ENCODE measurements at places on chromosomes 16 and 17.

DNA sequence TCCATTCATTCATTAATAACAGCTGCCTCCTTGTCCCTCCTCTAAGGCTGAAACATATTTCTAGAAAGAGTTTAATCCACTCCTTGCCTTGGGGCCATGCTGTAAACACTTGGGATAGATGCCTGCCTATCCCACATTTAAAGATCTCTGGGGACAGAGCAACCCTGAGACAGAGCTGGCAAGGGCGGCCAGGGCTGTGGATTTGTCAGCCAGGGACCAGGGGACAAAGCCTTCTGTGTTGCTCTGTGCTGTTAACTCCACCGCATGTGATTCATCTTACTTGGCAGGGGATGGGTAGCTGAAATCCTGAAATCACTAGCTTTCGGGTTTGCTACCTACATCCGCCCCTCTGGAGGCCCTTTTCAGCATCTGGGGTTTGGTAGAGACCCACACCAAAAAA, 392.9 kb downstream of the SLC39A11 start:
- DNase-seq, result no peak

DNA sequence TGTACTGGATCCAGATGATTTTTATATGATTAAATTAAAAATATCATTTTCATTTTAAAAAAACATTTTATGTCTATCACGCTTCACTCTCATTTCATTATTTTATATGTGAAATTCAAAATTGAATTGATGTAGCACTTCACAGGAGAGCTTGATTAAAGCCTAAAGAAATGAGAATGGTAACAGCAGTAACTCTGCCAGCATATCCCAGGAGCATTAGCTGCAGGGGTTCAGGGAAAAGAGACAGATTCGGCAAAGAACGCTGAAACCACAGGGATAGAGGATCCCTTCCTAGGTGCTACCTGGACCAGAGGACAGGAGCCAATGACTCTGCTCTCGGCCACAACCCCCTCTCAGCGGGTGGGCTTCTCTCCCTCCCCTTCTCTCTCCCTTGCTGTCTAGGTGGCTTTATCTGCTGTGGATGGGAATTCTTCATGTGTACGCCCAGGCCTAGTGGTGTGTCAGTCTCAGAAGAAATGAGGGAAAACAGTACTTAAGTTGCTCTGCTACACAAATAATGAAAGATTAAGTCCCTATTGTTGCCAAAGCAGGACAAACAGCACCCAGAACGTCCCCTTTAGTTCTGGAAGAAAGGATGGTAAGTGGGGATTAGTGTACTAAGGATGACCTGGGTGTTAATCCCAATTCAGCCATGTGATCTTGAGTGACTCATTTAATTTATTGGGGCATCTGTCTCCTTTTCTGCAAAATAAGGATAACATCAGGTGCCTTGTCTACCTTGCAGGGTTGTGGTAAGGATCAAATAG, 123.3 kb downstream of the CDK5R1 start:
- DNase-seq, result no peak

DNA sequence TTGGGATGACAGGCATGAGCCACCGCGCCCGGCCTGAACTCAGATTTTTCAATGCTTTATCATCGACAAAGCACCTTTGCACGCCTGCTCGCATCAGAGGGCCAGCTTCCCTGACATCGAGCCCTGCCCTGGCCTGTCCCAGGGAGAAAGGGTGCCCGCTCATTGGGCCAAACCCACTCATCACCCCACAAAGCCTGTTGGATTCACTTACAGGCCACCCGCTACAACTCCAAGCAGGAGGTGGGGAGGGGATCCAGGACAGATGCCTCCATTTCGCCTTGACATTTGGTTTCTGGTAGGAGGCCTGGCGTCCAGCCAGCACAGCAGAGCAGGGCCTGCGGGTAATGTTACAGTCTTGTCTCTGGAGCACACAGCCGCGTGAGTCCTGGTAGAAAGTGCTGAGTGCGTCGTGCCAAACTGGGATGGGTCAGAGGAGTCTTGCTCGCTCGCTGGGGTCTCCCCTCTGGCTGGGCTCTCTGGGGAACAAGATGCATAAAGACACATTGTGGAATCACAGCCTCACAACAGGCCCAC, 19.8 kb downstream of the SMTNL2 start:
- no peak for DNase-seq

DNA sequence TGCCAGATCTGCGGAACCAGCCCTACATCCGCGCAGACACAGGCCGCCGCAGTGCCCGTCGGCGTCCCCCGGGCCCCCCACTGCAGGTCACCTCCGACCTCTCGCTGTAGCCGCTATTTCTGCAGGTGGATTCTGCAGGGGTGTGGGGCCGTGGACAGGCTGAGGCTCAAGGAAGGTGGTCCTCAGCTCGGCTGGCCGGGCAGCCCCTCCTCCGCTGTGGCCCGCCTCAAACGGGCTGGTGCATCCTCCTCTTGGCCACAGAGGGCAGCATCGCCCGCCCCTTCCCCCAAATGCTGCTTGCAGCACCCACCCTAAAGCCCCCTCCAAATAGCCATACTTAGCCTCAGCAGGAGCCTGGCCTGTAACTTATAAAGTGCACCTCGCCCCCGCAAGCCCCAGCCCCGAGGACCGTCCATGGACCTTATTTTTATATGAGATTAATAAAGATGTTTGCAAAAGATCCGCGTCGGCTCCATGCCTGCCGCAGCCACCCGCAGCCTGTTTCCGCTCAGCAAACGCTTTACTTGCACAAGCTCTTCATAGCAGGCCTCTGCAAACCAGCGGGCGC, 14.9 kb downstream of the SPATA32 start:
- DNase-seq, result no peak

- no peak for DNase-seq
Observed at GRCh38 chr17:2563061-2563460, 30.4 kb upstream of the PAFAH1B1 start.

DNA sequence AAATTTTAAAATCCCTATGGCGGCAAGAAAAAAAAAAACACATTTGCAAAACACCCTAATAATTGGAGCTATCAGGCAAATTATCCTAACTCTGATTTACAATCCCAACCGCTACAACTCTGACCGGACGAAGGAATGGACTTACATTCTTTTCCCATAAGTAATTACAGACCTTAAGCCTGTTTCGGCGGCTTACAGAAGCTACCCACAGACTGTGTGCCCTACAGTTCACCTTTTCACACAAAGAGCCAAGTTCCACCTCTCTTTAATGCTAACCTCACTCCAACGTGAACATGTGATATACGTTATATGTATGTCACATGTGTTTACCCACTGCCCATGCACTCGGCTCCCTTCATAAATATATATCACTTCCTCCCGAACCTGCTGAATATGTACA, 8.7 kb upstream of the MEAK7 start:
- no peak for DNase-seq

- DNase-seq, result no peak
Observed at GRCh38 chr16:79605999-79606398, 5.5 kb upstream of the MAF start.

GRCh38 chr16:143047-143446, 4.6 kb upstream of the NPRL3 start:
- no peak for DNase-seq

DNA sequence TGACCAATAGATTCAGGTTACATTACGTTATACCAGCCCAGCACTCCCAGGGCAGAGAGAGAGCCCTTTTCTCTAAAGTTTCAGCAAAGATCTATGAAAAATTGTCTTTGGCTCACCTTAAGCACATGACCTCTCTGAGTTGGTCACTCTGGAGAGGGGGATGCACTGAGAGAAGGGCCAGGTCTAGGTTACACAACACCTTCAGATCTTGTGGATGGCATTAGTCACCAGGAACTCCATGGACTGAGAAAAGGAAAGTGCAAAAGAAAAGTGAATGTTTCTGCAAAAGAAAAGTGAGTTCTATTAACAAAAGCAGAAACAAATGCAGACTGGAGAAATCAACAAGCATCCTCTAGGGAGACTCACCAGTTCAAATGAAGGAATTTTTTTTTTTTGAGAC, 253.3 kb upstream of the SALL1 start:
- DNase-seq, result no peak

DNA sequence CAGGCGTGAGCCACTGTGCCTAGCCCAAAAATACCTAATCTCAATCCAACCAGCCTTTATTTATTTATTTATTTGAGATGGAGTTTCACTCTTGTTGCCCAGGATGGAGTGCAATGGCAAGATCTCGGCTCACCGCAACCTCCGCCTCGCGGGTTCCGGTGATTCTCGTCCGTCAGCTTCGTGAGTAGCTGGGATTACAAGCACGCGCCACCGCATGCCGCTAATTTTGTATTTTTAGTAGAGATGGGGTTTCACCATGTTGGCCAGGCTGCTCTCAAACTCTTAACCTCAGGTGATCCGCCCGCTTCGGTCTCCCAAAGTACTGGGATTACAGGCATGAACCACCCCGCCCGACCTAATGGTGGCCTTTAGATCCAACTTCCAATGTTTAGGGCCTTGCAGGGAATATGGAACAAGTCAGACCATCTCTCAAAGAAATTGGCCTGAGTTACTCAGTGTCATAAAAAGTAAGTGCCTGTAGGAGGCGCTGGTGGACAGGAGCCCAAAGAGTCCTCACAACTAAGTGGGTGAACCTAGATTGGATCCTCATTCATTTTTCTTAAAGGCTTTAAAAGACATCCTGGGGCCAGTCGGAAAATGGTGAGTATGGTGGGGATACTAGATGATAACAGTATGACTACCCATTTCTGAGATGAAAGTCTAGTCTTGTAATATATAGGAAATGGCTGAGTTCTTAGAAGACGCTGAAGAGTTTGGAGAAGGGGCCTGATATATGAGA, 4.6 kb downstream of the ZSCAN10 start:
- peak; percentile 44 for DNase-seq

GRCh38 chr16:76577003-76577402, 299.8 kb downstream of the CNTNAP4 start:
- DNase-seq, result no peak

GRCh38 chr16:71754652-71755051, 30.2 kb upstream of the PHLPP2 start:
- no peak for DNase-seq

- no peak for DNase-seq
Observed at GRCh38 chr17:78501241-78502036, 75.8 kb downstream of the DNAH17 start.

GRCh38 chr17:44940317-44940716, 7.3 kb downstream of the KIF18B start:
- no peak for DNase-seq

DNA sequence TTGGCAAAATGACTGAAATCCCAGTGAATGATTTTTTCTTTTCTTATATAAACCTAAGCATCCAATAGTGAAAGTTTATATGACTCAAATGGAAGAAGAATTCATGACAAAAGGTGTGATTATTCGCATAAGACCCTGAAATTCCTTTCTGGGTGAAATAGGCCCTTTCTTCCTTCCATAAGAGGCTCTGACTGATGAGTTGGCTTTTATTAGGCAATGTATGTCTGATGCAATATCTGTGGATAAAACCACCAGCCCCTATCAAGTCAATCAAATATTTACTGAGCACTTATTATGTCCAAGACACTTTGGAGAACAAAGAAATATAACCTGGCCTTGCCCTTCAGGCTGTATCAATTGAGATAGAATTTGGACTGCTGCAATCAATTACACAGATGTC, 316.6 kb downstream of the CDH13 start:
- no peak for DNase-seq
